ENCODE measurements at places on chromosomes 12 and 14.

DNA sequence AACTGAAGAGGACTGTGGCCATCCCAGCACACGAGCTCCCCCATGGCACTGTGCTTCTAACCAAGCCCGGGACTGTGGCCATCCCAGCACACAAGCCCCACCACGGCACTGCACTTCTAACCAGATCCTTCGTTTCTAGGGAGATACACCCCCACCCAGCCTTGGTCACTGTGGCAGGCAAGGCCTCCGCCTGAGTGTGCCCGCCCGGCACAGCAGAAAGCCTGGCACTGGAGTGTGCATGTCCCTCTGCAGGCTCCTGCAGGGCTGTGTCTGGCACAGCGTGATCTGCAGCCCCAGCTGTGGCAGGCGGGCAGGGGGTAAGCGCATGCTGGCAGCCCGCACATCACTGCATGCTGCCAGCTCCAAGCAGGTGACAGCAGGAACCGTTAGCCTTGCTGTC, 49.8 kb downstream of the CCDC85C start:
- DNase-seq = no peak

DNA sequence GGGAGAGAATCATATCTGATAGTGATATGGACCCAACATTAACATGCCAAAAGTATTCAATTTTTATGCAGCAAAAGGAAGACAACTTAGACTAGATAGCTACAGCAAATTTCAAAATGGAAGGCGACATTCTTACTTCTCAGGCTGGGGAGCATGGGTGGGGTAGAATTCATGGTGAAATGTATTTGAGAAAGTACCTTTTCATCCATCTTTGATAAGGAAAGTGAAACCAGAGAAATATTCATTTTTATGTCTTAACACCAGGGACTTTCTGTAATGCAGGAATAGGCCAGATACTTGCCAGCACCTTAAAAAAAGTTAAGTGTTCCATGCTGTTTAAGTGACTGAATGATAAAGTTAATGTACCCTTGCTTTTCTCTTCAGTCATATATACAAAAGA, 13.4 kb downstream of the BTG1 start:
- DNase-seq = peak; percentile 72

DNA sequence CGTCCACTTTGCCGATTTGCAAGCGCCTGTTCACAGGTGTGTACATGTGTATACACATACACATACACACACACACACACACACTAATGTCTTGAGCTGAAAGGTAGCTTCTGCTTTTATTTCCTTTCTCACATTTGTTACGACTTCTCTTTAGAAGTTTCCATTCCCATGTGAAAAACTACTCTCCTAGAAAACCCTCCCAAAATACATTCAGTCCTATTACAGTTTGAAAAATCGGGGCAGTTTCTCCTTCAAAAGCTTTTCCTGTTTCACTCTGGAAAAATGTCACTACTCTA, 3.9 kb downstream of the BLTP3B start:
- DNase-seq = no peak

DNA sequence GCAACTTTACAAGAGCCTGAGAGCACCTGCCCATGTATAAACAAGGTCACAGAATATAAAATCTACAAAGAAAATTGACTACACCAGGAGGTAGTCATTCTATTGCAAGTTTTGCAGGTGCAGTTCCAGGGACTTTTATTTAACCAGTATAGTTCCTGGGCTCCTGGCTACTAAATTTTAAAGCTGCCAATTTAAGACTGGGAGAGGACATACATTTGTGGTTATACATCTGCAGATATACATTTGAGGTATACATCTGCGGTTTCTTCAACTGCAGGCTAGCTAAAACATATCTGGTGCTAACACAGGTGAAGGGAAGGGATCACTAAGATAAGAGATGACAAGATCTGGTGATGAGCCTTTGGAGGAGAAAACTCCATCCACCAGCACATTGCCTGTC, 30.2 kb downstream of the BBS10 start:
- no peak for DNase-seq

DNA sequence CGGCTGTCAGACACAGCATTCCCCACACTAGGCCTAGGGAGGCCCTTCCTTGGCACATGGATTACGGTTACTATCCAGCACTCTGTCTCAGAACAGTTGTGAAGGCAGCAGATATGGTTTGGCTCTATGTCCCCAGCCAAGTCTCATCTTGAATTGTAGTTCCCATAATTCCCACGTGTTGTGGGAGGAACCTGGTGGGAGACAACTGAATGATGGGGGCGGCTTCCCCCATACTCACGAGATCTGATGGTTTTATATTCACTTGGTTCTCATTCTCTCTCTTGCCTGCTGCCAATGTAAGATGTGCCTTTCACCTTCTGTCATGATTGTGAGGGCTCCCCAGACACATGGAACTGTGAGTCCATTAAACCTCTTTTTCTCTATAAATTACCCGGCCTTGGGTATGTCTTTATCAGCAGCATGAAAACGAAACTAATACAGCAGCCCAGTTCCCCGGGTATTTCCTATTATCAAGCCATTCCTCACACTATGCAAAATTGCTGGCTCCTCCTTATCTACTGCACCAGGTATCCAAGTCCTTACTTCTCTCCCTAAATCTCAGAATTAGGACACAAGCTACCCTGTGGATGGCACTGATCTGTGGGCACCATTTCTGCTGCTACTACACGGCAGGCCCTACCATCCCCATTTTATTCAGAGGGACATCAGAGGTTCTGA, 33.3 kb downstream of the NT5DC3 start:
- no peak for DNase-seq

DNA sequence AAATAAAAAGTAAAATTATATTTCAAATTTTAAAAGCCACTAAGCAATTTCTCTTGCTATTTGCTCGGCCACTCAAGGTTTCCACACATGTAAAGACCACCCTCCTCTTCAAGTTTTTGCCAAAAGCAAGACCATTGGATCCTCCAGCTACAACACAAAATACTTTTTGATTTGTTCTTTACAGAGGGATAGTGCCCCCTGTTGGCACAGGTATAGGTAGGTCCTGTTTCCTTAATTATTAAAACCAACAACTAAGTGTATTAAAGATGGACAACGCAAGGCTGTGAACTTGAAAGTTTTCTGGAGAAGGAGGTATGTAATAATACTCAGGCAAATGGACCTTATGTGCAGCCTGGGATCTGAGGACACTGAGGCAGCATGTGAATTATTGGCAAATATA, 23.8 kb downstream of the ATP6V1D start:
- DNase-seq = peak; percentile 15

DNA sequence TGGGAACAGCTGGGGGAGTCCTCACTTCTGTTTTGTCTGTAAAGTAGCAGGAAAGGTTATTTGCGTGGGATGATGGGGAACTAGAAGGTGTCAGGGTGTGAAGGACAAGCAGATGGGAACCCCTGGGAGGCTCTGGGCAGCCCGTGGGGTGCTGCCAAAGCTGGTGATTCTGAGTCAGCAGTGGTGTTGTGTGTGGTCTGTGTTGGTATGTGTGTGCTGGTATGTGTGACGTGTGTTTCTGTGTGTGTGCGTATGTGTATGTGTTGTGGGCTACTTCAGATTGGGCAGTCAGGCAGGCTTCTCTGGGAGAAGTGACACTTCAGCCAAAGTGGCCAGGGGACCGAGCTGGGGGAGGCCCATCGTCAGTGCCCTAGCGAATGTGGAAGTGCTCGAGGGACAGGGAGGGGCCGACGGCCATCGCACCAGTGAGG, 15.3 kb upstream of the BDKRB2 start:
- DNase-seq = no peak

DNA sequence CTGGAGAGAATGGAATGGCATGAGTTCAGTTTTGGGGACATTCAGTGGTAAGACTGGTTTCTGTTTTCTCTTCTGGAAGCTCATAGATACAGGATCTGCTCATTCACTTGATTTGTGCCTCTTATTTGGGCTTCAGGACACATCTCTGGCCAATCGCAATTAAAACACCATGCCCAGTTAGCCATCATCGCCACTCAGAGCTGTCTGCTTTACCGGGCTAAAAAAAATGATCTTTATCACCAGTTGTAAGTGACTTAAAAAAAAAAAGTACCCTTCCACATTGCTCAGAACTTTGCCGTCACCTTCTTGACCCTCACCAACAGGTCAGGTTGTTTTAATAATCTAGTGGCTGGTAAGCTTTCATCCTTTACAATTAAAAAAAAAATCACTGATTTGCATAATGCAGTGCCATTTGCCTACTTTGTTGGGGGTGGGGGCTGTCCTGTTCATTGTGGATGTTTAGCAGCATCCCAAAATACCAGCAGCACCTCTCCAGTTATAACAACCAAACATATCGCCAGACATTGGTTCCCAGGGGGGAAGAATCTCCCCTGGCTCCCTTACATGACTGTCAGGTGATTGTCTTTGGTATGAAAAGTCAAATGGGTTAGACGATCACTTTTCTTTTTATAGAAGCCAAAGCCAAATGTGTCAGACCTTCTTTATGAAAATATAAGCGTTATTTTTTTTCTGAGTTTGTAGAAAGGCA, 150.1 kb downstream of the PRKCH start:
- no peak for DNase-seq

DNA sequence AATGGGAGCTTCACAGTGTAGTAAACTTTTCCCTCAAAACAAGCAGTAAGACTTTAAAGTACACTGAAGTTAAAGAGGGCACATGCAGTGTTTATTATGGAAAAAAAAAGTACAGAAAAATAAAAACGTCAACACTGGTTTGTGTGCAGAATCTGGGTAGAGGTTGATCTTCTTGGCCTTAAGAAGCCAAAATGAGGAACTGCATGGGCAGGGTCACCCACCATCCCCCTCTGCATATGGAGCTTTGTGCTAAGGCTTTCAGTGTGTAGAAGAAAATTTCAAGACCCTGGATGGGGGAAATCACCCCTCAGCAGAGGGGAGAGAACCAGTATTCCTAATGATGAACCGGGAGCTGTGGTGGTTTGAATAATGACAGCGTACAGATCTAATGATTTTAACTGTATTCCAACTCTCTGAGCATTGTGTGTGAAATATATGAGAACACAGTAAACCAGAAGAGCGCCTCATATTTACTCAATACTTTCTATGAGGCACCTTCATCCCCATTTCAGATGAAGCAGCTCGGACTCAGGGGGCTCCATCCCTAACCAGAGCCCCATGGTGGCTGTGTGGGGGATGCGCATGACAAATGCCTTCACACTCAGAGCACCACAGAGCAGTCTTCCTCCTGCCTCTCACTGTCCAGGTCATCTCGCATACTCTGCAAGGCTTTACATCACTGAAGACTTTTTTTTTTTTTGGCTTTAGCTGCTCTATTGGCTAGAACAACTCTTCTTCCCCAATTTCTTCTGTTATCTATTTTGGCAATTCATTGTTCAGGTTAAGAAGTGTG, 33.4 kb downstream of the ACADS start:
- DNase-seq = no peak

DNA sequence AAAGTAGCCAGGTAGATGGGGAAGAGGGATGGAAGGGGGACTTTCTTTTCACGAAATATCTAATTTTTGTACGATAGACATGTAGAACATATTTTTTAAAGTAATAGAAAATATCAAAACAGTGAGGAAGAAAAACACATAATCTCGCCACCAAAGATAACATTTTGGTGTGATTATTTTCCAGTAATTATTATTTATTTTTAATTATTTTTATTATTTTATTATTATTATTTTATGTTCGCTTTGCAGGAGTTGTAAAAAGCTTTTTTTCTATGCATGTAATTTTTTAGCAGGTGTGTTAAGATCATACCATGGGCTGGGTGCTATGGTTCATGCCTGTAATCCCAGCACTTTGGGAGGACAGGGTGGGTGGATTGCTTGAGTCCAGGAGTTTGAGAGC, 85.6 kb upstream of the CCND2 start:
- no peak for DNase-seq

DNA sequence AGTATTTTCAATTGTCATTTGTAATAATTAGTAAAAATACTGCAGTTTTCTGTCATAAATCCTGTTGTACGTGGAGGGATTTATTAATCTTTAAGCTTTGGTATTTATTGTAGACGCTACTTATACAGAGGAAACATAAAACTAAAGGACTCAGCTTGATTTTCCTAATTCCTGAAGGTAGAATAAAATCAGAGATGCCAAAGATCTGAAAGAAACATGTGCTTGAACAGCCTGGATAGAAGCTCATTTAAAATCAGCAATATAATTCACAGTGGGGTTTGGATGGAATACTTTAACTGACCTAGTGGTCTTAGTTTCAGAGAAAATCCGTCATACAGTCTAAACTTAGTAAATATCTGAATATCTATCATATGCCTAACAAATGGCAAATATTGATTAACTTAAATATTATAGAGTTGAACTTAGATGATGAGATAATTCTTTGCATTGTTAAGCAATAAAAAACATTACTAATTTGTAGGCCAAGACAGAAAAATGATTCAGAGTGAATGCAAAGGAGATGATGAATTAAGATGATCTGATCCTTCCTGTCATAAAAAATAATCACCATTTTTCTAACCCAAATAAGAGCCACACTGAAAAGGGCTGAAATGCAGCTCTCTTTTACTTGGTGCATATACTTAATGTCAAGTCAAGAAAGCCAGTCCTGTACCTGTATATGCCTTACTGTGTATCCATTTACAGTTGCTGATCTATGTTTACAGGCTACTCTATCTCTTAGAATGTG, 397.1 kb upstream of the DCN start:
- DNase-seq = no peak

DNA sequence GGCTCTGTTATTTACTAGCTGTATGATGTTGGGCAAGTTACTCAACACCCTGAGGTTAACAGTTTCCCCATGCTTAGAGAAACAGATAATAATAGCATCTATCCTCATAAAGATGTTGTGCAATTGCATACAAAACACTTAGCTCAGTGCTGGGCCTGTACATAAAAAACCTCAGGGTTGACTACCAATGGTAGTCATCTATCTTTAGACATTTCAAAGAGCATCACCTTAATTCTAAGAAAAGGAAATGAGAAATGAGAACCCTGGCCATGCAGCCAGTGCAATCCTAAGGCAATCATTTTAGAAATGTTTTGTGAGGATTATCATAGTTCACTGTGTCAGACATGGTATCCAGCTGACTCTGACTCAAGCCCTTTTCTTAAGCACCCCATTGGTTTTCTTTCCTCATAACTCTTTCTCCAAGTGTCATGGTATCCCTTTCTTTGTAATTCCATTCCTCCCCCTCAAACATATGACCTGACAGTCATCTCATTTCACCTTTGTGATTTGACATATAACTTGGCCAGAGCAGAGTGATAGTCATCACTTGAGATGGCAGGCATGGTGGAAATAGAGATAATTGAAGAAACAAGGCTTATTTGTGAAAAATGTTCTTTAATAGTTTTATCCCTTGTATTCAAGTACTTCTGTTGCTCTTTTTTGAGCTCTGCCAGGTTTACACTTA, 29.5 kb upstream of the OSBPL8 start:
- no peak for DNase-seq

- DNase-seq = no peak
Measured at GRCh38 chr14:31864937-31865855, 211.9 kb upstream of the ARHGAP5 start.
